DND-41 (cell line): ENCODE measurements at places on chromosomes 13 and 19.

DNA sequence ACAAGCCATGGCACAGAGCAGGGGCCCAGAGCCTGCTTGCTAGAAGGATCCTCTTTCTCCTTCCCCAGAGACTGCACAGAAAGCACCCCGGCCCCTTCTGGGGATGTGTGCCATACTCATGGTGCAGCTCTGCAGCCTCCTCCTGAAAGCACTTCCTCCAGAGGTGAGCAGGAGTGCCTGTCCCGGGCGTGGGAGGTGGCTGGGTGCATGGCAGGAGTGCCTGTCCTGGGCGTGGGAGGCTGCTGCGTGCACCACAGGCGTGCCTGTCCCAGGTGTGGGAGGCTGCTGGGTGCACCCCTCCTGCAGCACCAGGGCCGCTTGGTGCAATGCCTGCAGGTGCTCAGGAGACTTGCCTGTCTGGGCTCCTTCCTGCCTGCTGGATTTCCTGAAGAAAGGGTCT, 913.3 kb downstream of the UQCRFS1 start:
- DNase-seq: no peak

DNA sequence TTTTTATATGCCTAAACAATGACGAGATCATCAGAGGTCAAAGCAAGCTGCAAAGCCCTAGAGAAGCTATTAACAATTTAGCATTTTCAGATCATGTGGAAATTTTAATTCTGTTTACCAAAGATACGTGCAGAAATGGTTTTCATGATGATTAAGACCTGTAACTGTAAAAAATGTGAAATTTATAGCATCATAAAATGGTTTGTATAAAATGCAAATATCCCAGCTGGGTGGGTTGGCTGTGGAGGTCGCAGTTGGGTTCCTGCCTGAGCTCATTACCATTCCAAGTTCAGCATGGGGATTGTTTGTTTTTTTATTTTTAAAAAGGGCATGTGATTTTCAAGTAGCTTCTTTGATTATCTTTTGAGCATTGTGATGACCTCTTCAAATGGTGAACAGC, 47.9 kb upstream of the SIAH3 start:
- no peak for DNase-seq

- DNase-seq: peak; percentile 67
Observed at GRCh38 chr19:18203408-18203862, 407 bp downstream of the RAB3A start.

- no peak for DNase-seq
Observed at GRCh38 chr19:13133241-13133870, 15.3 kb downstream of the NACC1 start.

DNA sequence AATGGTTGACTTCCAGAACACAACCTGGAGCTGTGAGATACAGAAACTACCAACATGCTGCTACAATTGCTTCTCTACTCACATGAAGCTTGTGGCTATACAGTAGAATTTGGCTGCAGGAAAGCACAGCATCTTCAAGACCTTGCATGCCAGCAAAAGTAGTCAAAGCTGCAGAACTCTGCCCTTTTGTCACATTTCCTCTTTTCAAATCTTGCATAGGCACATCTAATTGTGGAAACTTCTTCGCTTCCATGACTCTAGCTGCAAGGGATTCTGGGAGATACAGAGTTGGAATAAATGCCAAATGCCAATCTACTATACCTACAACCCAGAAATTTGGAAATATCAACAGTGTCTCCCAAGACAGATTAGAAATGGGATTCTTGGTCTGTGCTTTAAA, 462.2 kb downstream of the FOXO1 start:
- no peak for DNase-seq

DNA sequence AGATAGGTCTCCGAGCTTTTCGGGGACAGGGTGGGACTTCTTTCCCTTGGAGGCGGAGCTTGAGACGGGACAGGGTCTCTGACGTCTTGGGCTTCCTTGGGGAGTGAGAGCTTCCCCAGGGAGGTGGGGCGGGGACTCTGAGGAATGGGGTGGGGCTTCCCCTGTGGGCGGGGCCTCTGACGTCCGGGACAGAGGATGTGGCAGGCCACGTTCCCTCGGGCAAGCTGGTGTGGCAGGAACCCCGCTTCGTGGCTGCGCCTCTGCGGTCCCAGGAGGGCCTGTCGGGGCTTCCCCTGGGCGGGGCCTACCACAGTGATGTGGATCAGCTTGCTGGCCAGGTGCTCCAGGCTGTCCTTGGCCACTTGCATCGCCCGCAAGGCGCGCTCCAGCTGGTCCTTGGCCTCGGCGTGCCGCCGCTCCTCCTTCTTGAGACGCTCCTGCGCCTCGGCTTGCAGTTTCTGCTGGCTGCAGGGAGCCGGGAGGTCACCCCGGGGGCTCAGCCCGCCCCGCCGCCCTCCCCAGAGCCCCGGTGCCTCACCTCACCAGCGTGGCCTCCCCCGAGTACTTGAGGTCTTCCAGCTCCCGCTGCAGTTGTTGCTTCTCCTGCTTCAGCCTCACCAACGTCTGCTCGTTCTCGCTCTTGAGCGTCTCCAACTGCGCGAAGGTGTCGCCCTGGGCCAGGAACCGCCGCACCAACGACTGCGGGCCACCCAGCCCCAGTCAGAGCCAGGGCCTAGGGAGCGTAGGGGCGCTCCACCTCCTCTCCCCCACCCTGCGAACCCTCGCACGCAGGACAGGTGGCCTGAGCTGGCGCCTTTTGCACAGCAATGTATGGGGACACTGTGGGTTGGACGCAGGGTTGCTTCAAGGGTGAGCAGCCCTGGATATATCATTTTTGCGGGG, 3.3 kb upstream of the RGL3 start:
- peak; percentile 75 for DNase-seq

DNA sequence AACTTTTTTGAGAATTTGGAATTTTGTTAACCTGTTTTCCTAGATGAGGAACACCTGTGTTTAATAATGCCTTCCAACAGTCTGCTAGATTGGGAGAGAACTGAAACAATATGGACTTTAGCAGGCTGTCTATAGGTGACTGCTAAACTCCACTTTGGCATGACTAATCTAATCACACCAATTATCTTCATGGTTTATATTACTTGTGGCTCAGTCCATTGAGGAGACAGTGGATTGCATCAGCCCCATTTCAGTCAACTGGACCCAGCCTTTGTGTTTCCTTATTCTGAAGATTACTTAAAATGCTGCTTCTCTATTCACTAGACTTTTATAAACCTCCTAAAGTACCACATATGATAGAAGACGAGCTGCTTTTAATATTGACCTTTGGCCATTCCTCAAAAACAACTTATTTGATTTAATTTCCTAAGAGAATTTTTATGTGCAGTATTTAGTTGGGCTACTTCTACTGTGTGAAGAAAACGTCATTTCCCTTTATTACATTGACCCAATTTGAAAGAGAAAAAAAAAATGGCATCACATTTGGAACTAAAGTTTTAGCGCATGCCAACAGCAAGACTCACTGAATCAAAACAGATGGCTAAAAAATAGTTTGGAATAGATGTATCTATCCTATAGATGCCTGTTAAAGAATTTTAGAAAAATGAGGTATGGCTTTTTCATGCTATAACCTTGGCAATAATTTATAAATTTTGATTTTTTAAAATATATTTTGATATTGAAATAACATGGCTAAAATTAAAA, 295.8 kb downstream of the NDFIP2 start:
- DNase-seq: no peak

DNA sequence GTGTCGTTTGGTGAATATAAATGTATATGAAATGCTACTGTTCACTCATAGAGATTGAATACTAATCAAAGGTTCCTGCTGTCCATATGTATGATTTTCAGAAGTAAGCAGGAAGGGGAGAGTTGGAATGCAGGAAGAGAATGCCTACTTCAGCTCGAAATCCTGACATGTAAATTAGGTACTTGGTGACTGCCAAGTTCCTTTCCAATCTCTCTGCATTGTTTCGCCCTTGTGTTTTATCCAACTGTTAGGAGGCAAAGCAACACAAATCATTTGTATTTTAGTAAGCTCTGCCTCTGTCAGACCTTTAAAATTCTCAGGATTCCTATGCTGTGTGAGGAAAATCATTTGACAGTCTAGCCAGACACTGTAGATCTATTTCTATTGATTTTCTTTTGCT, 9.0 kb downstream of the STARD13 start:
- DNase-seq: no peak

DNA sequence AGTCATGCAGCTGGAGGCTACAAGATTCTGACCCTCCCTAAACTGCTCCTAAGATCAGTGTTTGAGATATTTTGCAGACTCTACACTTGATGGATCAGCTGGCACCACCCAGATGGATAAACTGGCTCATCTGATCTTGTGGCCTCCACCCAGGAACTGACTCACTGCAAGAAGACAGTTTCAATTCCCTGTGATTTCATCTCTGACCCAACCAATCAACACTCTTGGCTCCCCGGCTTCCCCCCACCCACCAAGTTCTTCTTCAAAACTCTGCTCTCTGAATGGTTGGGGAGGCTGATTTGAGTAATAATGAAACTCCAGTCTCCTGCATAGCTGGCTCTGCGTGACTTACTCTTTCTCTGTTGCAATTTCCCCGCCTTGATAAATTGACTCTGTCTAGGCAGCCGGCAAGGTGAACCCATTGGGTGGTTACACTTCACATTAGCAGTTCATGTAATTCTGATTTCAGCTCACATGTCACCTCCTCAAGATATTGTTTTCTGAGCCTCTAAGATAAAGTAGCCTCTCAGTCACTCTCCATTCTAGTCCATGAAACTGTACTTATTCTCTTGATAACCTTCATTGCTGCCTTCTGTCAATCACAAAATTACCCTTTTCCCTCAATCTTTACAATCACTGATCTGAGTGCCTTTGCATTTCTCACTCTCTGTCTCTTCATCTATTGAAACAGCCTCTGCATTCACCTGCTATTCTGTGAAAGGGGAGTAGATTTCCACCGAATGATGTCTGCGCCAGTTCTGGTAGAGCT, 9.9 kb upstream of the FPR3 start:
- DNase-seq: no peak

- no peak for DNase-seq
Observed at GRCh38 chr19:28987177-28987576, 225.8 kb downstream of the UQCRFS1 start.

- no peak for DNase-seq
Observed at GRCh38 chr19:40619333-40620160, 18.4 kb downstream of the LTBP4 start.

DNA sequence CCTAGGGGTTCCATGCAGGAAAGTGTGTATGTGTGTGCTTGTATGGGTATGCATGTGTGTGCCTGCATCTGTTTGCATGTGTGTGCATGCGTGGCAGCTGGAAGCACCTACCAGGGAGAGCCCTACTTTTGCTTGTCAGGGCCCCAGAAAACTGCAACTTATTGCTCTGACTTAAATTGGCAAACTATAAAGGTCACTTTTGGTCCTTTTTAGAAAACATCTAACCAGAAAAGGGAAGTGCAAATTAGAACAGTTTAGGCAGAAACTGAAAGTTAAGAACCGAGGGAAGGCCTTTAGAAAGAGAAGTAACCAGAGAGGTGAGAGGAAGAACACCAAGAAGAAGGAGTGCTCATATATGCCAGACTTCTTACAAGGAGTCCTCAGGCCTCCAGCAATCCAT, 32.5 kb downstream of the DLEU7 start:
- no peak for DNase-seq

- DNase-seq: no peak
Observed at GRCh38 chr13:80486402-80486801, 145.5 kb upstream of the SPRY2 start.

DNA sequence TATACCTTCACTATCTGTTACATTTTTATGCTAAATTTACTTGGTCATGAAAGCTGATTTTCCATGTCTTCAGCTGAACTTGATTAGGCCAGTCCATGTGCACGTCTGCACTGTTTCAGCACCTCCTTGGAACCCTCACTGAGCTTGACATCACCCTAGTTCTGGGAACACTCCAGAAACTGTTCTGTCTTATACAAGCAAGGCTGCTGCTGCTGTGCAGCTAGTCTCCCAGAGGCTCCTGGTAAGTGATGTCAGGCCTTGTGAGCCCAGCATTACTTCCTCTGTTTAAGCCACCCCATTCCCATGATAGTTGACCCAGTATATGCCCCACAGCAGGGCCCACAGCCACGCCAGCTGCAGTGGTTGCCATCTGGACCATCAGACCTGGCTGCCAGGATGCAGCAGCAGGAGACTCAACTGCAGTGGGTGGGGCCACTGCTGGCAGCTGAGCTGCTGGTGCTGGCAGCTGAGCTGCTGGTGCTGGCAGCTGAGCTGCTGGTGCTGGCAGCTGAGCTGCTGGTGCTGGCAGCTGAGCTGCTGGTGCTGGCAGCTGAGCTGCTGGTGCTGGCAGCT, 90.5 kb upstream of the AKAP11 start:
- DNase-seq: no peak

GRCh38 chr19:30549151-30549550, 177.0 kb downstream of the ZNF536 start:
- no peak for DNase-seq
